Cortex of kidney (tissue), 1 donor: ENCODE measurements at places on chromosomes 11 and 22.

GRCh38 chr22:31436132-31436531 lies 36.7 kb downstream of the DRG1 start:
- DNase-seq: no peak

- no peak for DNase-seq
Measured at GRCh38 chr11:2573240-2574042, 126.4 kb downstream of the KCNQ1OT1 start.

DNA sequence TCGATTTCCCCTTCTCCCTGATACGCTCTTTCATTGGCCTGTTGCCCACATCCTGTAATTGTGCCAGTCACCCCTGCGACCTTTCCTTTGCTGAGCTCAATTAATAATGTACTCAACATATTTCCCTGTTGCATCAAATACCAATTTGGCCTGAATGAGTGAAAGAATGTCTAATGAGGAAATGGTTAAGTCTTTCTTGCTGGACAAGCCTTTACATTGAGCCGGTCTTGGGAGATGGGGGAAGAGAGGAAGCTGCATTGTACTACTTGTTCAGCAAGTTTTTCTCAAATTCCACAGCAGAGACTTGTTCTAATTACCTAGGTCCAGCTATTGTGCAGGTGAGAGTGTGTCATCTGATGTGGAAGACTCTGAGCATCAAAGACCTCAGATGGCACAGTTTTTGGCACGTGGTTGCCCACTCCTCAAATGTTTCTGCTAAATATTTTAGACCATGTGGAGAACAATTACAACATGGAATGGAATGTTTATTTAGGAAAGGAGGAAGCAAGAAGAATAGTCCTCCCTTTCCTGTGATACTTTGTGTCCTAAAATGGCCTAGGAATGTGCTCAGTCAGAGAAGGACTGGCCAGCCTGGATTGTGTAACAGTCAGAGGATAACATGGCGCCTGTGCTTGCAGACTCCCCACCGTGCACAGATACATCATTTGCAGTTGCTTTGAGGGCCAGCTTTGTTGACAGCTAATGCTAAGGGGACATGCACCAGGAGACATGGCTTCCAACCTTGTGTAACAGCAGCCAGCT lies 129.5 kb upstream of the E2F8 start:
- DNase-seq: no peak

GRCh38 chr11:122742301-122743018 lies 86.9 kb downstream of the UBASH3B start:
- no peak for DNase-seq

DNA sequence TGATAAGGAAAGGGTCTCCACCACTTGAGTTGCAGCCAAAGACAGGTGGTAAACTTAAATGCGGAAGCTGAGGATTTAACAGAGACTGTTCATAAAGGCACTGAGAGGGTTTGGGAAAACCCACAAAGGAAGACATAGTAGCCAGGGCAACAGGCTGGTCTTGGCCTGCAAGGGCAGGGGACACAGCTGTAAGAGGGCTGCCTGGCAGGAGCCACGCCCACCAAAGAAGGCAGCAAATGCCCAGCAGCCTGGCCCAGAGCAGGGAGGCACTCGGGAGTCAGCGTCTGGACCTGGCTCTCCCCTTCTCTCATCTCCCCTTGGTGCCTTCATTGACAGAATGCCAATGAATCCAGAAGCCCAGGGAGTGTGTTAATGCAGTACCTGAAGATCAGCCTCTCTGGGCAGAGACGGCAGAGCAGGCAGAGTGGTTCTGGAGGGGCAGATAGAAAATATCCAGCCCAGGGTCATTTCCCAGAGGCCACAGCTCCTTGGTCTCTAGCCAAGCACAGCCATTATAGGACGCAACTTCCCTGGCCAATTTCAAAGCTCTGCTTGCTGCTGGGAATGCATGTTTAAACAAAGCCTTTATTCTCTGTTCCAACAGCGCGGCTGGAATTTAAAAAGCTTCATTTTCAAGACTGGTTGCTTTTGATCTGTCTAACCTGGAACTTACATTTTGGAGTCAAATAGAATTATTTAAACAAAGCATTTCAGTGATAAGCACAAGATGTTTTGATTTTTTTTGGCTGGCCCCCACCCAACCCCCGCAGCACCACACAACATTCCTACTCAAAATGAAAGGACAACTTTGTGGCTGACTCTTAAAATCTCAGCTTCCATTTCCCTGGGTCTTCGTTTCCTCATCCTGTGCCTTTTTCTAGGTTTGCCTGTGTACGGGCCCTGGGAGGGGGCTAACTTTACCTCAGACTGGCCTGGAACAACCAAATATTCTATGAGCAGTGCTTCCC lies 125.6 kb upstream of the LMO1 start:
- DNase-seq: no peak

DNA sequence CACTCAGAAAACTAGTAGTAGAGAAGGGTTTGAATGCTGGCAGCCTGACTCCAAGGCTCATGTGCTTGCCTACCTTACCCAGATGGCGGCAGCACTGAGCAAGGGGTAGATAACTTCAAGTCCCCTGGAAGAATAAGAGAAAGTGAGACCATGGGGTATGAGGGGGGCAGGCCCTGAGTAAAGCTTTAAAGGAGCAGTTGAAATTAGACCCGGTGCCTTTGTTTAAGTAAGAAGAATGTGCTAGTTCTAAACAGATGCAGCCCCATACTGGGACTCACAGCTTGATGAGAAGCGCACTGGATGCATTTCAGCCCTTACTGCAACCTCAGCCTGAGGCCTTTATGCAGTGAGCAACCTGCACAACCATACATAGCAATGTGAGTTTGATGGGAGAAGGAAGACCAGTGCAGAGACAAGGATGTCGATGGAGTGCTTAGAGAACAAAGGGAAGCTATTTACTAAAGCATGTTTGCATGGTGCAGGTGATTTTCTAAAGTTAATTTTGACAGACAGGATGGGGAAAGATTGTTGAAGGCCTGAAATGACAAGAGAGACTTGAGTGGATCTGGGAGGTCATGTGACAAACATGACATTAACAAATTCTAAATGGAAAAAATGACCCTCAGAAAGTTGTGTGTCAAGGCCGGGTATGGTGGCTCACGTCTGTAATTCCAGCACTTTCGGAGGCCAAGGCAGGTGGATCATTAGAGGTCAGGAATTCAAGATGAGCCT lies 27.1 kb upstream of the TMA7B start:
- no peak for DNase-seq

GRCh38 chr11:62400281-62400680 lies 18.6 kb upstream of the SCGB1A1 start:
- no peak for DNase-seq

- no peak for DNase-seq
Measured at GRCh38 chr11:134515081-134515960, 103.3 kb upstream of the B3GAT1 start.

DNA sequence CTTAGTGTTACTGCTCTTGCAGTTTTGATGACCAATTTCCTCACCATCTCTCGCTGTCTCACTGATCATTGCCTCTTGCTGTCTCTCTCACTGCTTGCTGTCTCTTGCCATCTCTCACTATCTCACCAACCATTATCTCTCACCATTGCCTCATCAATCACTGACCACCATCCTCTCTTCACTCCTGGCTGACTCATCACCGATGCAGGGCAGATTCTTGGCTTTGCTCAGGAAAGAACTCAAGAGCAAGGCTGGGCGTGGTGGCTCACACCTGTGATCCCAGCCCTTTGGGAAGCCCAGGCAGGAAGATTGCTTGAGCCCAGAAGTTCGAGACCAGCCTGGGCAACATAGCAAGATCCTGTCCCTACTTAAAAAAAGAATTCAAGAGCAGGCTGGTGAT lies 66.3 kb upstream of the SYN3 start:
- DNase-seq: no peak

GRCh38 chr11:111743700-111744099 lies 22.5 kb downstream of the PPP2R1B start:
- no peak for DNase-seq

DNA sequence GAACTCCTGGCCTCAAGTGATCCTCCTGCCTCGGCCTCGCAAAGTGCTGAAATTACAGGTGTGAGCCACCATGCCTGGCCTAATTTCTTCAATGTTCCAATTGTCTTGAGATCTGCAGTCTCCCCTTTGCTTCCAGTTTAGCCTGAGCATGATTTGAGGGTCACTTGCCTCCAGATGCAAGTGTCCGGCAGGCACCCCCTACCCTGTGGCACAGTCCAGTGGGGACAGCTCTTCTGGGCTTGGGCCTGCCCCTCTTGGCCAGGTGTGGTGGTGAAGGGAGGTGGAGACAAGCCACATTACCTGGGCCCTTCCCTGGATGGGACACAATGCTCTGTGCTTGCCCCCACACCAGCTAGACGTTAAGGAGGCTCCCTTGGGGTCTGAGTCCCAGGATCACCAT lies 21.3 kb upstream of the CACNG2 start:
- DNase-seq: no peak

- no peak for DNase-seq
Measured at GRCh38 chr22:42039271-42039670, 31.3 kb downstream of the NAGA start.

DNA sequence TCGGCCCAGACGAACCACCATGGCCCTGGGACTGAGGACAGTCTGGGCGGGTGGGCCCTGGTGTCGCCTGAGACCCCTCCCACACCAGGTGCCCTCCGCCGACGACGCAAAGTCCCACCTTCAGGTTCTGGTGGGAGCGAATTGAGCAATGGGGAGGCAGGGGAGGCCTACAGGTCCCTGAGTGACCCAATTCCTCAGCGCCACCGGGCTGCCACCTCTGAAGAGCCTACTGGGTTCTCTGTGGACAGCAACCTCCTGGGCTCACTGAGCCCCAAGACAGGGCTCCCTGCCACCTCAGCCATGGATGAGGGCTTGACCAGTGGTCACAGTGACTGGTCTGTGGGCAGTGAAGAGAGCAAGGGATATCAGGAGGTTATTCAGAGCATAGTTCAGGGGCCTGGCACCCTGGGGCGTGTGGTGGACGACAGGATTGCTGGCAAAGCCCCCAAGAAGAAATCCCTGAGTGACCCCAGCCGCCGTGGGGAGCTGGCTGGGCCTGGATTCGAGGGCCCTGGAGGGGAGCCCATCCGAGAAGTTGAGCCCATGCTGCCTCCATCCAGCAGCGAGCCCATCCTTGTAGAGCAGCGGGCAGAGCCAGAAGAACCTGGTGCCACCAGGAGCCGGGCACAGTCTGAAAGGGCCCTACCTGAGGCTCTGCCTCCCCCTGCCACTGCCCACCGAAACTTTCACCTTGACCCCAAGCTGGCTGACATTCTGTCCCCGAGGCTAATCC lies 2.8 kb downstream of the ARHGEF17 start:
- DNase-seq: no peak

GRCh38 chr11:75980031-75980430 lies 165.0 kb downstream of the UVRAG start:
- DNase-seq: no peak

DNA sequence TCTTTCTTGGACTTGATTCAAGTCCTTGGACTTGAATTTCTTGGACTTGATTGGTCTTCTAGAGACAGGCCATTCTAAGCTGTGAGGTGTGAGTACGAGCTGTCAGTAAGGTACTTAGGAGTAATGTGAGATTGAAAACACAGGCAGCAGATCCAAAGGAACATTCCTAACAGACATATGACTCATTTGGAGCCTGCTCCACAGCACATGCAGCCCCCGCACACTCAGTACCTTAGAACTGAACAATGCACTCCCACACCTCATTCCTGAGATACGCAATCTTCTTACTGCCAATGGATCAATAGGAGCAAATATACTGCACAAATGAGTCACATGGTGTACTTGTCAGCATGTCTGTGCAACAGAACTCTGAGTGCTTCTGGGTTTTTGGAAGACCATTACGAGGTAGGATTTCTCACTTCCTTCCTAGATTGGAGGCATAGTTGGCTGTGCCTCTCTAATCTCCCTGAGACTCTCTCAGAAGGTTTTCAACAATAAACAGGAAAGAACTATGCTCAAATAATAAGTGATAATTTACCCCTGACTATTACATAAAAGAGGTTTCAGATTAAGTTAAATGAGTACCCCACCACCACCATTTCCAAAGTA lies 243.1 kb downstream of the KCNA4 start:
- DNase-seq: no peak

- DNase-seq: no peak
Measured at GRCh38 chr11:115912484-115912945, 408.3 kb upstream of the CADM1 start.

- DNase-seq: no peak
Measured at GRCh38 chr22:38422611-38423511, 32.1 kb downstream of the KCNJ4 start.

DNA sequence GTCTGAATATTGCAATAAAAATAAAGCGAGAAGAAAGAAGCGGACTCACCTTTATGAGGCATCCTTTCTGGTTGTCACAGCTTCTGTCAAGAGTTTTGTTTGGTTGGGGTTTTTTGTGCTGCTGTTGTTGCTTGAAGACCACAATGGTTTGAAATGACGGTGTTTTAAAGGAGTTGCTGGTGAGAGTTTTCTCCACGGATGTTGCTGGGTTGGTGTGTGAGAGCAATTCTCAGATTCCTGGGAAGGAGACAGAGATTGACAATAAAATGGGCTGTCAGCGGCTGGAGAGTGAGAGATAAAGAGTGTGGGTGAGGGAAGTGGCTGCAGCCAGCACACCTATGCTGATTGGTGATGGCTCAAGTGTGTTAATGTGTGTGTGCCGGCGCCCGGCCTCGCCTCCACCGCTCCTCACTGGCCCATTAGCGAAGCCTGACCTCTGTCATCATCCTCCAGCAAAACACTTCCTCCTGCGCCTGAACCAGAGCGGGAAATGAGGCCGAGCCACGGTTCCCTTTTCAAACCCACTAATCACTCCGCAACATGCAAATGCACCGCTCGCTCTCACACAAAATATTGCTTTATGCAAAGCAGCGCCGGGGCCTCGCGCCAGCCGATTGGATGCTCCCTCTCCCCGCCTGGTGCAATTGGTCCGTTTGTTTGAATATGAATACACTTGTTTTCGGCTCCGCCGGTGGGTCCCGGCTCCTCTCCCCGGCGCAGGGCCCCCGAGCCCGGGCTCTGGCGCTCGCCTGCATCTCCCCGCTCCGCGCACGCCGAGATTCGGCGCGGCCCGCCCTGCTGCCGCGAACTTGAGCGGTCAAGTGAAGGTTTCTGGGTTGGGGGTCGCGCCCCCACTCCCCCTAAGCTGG lies at the start of gene PAX6:
TSS of gene PAX6 (minus strand) at position 544 of the 869 bp plus-strand sequence. CDS start 4,911 bp downstream, outside the sequence.
- no peak for DNase-seq

DNA sequence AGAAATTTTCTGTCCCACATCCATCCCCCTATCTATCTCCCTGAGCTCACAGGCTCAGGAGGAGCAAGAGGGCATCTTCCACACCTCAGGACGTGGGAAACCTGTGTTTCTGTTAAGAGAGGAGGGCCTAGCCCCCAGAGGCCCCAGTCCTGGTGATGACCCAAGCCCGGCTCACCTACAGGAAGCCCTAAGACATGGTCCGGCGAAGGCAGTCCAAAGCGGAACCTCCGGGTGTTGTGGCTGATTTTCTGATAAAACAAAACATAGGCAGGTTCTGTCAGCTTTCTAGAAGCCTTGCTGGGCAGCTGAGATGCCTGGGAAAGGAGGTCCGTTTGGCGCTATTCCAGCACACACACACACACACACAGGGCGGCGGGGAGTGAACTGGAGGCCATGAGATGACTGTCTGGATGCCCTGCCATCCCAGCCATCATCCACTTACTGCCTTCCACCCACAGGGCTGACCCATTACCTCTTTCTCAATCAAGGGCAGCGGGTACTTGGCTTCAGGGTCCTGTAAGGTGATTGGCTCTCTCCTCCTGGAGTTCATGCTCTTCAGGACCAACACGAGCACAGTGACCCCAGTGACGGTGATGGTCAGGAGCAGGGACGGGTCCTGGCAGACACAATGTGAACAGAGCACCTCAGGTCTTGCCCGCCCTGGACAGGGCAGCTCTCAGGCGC lies 882 bp downstream of the CYB5R2 start:
- DNase-seq: no peak

GRCh38 chr11:117805045-117805444 lies 8.0 kb upstream of the DSCAML1 start:
- no peak for DNase-seq
